ENCODE measurements at places on chromosomes 11 and 22.

DNA sequence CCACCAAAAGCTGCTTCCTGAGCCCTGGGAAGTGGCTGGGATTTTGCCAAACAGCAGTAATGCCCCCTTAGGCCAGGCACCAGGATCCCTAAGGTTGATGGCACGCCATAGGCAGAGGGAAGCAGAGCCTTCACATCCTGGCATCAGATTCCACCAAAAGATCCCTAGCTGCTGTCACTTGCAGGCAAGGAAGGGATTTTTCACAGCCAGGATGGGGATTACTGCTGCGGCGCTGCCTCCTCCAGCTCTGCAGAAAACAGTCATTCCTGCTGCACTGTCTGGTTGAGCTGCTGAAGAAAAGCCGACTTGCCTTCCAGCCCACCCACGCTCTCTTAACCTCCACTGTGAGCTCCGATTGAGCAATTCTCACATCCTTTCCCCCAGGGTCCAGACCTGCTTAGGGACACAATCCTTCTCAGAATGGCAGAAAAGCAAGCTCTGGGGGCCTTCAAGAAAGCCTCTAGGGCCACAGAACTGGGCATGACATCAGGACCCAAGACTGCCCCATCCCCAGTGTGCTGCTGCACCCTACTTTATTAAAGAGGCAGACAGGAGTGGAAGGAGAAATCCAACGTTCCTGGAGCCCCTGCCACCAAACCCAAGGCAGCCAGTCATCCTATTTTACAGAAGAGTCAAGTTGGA is 19.9 kb downstream of the SYN3 start:
- DNase-seq = no peak

- DNase-seq = no peak
Measured at GRCh38 chr11:47409440-47410369, 1.3 kb downstream of the SLC39A13 start.

DNA sequence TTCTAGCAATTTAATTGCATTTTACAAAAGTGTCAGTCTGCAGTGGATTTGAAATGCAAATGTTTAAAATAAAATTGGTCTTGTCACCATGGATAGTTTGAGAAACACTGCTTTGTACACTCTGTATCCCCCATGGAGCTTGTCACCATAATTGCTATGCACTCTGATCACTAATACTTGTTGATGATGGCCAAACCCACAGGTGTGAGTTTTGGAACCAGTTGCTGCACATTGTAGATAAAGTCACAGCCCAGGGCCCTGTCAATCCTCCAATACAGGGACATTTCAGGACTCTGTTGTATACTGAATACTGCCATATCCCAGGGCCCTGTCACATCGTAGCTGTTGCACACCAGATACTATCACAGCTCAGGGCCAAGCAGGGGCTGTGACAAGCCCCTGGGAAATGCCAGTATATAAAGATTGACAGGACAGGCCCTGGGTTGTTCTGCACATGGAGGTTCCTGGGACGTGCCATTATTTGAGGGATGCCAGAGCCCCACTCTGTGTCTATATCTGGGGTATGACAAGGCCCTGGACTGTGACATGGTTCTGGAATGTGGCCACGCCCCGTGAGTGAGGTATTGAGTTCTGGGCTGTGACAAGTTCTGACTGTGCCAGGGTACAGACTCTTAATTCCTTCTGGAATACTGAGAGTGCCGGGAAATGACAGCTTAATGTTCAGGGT is 27.9 kb upstream of the SMPD1 start:
- no peak for DNase-seq

DNA sequence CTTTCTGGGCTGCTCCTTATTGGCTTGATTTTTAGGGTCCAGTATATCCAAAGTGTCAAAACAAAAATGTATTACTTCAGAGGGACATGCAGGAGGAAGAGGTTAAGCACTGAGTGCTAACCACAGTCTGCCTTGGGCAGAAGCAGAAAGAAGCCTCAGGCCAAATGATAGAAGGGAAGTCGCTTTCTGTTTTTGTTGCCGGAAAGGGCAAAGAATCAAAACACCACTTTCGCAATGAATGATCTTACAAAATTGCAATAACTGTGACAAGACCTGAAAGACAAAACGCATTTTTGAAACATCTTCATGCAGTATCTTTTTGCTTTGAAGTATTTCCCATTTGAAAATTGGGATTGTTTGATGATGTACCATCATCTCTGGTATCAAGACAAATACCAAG is 70.1 kb upstream of the PICALM start:
- DNase-seq = peak; percentile 92

- no peak for DNase-seq
Measured at GRCh38 chr11:32172041-32172847, 81.4 kb downstream of the RCN1 start.

DNA sequence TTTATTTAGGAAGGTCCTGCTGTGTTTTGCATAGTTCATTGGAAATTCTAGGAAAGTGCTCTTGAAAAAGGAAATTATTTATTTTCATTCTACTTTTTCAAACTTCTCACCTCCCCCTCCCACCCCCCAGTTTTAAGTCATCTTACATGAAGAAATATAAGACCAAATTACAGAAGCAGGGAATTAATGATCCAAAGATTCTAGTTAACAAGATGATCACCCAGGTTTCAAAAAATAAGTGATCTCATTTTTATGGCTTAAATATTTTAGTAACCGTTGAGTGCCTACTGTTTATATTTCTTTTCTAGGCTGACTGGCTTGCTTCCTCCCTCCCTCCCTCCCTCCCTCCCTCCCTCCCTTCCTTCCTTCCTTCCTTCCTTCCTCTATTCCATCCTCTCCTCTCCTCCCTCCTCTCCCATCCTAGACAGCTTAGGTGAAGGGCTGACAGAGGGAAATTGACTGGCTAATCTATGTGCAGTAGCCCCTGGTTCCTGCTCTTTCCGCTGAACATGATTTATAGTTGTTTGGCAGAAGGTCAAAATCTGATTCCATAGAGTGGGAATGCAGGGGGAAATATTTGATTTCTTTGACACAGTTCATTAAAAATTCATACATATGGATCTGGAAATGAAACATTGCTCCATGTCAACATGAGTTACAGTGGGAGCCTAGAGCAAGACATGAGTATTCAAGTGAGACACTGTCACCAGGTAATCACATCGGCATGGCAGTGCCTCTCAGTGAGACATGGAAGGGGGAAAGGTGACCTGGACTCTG is 123.4 kb downstream of the COMMD9 start:
- DNase-seq = no peak

DNA sequence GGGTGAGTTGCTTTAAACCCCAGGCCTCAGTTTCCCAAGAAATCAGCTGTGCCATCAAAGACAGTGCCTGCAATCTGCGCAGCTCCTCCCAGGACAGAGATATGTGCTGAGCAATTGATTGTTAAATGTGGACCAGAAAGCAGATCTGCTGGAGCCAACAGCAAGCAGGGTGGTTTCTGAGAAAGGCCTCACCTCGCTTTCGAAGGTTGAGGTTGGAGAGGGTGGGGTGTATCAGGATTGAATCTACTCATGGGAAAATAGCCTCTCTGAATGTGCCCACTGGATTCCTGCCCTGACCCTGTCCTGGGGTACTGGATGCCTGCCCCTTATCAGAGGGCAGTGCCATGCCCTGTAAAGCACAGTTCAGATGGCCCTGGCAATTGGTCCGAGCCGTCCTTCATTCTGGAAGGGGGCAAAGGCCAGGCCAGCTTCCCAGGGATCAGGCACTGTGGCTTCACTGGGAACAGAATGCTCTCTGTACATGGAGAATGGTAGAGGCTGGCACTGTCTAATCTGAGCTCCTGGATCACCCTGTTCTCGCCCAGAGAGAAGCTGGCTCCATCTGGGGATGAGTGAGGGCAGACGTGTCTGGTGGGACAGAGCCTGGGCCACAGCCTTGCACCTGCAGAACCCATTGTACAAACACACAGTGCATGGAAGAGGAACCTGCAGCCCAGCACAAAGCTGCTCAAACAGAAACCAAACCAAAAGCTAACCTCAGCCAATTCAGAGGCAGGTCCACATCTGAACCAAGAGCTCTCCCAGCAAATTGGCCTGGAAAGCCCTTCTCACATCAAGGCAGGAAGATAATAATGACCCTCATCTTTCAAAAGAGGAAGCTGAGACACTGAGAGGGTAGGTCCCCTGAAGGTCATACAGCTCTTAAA is 15.2 kb downstream of the DHCR7 start:
- DNase-seq = no peak

DNA sequence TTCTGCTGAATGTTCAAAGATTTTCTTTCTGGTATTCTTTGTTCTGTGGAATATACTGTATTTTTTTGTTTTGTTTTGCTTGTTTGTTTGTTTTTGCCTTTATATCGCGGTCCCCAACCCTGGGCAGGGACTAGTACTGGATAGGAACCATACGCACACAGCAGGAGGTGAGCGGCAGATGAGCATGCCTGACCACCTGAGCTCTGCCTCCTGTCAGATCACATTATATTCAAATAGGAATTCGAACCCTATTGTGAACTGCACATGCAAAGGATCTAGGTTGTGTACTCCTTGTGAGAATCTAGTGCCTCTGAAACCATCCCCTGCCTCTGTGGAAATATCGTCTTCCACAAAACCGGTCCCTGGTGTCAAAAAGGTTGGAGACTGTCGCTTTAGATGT is 83.3 kb upstream of the ANO3 start:
- no peak for DNase-seq

DNA sequence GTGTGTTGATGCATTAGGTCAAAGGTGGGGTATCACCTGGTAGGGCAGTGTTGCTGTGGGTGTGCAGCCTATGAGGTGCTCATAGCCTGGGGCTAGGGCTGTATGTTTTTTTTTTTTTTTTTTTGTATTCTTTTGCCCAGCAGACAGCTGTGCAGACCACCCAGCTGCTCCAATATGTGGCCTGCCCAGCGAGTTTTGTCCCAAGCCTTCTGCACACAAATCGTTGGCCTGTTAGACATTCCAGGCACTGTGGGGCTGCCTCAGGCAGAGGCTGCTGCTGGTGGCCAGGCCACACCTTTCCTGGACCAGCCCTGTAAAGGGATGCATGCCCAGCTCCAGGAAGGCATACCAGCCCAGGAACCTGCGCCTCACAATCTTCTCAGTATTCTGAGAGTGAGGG is 348.5 kb downstream of the JRKL start:
- no peak for DNase-seq

GRCh38 chr11:57648801-57649735 is 644 bp downstream of the YPEL4 start:
- peak; percentile 68 for DNase-seq

- peak; percentile 82 for DNase-seq
Measured at GRCh38 chr22:35921777-35922176, 106.8 kb downstream of the RBFOX2 start.

DNA sequence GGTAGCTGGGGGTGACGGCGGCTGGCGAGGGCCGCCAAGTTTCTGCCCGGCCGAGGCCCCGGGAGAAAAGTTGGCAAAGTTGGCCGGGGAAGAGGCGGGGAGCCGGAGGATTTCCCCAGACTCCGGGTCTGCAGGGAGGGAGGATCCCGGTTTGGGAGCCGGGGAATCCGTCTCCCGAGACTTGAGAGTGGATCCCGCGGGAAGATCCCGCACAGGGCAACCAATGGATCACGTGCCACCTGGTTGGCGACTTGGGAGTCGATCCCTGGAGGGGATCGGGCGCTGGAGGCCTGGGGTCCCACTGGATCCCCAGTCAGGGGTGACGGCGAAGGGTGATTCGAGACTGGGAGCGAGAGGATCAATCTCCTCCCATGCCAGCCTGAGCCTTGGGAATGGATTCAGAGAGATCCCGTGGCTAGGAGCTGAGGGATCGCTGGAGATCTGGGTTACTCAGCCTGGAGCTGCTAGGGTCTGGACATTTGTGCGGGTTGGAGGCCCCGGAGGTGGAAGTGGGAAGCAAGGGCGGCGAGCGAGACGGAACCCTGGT is 394 bp downstream of the KIAA1671 start:
- peak; percentile 12 for DNase-seq

DNA sequence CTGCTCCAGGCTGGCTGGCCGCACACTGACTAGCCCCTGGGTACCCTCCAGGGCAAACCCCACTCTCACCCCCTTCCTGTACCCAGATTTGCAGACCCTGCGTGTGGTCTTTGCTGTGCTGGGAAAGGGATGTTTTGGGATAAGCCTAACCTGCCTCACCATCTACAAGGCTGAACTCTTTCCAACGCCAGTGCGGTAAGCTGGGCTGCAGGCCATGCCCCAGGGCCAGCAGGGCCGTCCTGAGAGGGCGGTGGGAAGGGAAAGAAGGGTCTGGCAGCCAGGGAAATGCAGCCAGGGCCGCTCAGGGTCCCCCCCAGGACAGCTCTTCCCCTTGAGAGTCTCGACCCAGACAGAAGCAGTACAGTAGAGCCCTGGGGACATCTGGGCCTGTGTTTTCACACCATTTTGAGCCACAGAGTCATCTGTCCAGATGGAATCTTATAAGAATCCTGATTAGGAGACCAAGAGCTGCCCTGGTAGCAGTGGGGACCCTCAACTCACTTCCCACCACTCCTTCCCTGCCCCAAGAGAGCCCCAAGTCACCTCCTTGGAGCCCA is 22.4 kb upstream of the SLC22A12 start:
- DNase-seq = no peak

- DNase-seq = no peak
Measured at GRCh38 chr11:8767466-8768142, 85.0 kb downstream of the RPL27A start.

DNA sequence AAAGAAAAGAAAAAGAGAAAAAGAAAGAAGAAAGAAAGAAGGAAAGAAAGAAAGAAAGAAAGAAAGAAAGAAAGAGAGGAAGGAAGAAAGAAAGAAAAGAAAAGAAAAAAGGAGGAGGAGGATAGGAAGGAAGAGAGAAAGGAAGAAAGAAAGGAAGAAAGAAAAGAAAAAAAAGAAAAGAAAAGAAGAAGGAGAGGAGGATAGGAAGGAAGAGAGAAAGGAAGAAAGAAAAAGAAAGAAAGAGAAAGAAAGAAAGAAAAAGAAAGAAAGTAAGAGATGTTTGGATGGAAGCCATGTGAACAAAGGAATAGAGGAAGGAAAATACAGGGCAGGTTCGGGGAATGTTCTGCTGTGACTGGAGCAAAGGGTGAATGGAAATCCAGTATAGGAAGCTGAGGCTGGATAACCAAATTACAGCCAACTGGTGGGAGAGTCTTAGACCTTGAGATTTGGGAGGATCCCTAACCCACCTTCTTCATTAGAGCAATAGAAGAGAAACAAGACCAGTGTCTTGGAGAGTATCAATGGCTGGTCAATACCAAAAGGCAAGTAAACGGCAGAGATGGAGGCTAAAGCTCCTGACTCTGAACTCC is 94.9 kb downstream of the RASSF10 start:
- no peak for DNase-seq

- no peak for DNase-seq
Measured at GRCh38 chr22:29218758-29219408, 13.2 kb downstream of the EMID1 start.

DNA sequence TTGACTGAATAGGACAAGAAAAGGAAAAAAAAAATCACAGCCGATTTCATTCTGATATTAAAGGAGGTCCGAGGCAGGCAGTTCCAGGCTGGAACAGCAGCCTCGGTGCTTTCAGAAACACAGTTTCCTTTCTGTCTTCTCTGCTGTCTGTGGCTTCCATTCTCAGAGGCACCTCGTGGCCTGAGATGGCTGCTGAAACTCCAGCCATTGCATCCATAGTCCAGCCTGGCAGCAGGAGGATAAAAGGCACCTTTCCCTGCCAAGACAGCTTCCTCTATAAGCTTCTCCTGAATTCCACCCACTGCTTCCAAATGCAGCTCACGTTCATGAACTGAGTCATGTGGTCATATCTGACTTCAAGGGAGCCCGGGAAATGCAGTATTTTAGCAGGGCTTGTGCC is 390.5 kb downstream of the TBC1D22A start:
- no peak for DNase-seq

GRCh38 chr11:95863486-95864140 is 60.3 kb downstream of the MTMR2 start:
- no peak for DNase-seq
